ENCODE measurements at places on chromosomes 11 and 22. TPM values are rescaled to one million over a fixed set of nuclear protein-coding genes. Genes with fewer than 3 reads are reported as not detected.
A peak's percentile ranks its signal among the peaks of the same experiment; 100 is the strongest.

- H3K27ac ChIP-seq, result no peak overlapping the region
- H3K4me3 ChIP-seq, result no peak overlapping the region
- peaks cover 13% of the 10 kb centered on the region for H3K4me1 ChIP-seq
- H3K36me3 ChIP-seq, result no peaks in the 10 kb centered on the region
- DNase-seq, result no peak
- H3K27me3 ChIP-seq, result no peaks in the 10 kb centered on the region
Observed at GRCh38 chr22:26835929-26836528, 178.6 kb downstream of the MIAT start.

DNA sequence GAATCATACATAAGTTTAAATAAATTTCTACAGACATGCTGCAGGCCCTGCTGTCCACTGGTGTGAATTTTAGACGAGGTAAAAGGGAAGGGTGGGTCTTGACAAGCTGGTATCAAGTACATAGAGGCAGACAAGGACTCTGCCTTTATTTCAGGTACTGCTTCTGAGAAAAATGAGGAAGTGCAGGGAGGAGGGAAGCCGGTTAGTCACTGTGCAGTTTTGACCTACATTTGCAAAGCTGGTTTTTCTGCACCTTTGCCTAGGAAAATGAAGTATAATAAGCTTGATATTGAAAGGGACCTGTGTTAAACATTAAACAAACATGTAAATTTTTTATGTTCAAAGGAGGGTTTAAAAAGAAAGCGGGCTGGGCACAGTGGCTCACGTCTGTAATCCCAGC, 24.6 kb downstream of the TMEM45B start:
- H3K36me3 ChIP-seq, result no peaks in the 10 kb centered on the region
- no peak for DNase-seq

DNA sequence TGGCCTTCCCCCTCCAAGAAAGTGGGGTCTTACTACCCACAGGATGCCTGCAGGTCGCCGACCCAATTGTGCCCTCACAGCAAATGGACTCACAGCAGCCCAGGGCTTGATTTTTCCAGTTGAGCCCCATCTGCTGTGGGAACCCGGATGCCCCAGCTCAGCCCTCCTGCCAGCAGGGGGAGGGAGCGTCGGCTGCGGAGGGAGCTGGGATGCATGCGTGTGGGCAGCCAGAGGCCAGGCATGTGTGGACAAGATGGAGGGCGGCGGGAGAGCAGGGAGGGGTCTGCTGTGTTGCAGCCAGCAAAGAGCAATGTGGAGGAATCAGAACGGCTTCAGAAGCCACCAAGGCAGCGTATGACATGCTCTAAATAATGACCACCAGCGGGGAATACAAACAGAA, 41.0 kb upstream of the EIF3D start:
- peaks cover 12% of the 10 kb centered on the region for H3K27me3 ChIP-seq
- peaks cover 4% of the 10 kb centered on the region for H3K4me1 ChIP-seq
- H3K27ac ChIP-seq, result no peak overlapping the region

DNA sequence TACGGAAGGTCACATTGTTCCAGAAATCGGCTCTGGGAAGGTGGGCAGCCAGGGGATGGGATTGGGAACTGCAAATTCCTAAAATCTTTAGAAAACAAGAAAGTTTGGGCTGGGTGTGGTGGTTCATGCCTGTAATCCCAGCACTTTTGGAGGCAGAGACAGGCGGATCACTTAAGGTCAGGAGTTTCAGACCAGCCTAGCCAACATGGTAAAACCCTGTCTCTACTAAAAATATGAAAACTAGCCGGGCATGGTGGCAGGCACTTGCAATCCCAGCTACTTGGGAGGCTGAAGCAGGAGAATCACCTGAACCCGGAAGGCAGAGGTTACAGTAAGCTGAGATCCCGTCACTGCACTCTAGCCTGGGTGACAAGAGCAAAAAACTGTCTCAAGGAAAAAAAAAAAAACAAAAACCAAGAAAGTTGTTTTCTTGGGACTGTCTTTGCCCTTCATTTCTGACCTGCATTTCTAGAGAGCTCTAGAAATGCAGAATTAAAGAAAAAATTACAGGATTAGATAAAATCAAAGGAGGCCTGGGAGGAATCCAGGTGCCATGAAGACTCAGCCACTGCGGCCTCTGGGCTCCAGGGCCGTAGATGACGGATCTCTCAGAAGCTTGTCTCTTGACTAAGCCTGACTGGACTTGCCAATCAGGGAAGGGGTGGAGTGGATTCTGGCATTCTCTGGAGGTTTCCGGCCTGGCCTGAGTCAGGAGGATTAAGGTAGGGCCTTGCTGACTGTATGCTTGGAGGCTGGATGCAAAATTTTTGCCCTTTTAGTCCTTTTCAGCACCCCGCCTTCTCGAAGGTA, 5.3 kb upstream of the MALAT1 start:
- no peak overlapping the region for H3K27ac ChIP-seq
- no peaks in the 10 kb centered on the region for H3K36me3 ChIP-seq
- peak overlapping the region; percentile 47 for H3K4me3 ChIP-seq
- no peak for DNase-seq
- H3K27me3 ChIP-seq, result no peaks in the 10 kb centered on the region

The TMEM121B gene
- 0.48 TPM for total RNA-seq

GRCh38 chr11:214083-214482, 6.6 kb downstream of the RIC8A start:
- H3K36me3 ChIP-seq, result peaks cover 10% of the 10 kb centered on the region
- no peak for DNase-seq
- no peak overlapping the region for H3K4me3 ChIP-seq
- no peak overlapping the region for H3K27ac ChIP-seq

GRCh38 chr11:73387594-73388264, 11.5 kb downstream of the RELT start:
- H3K36me3 ChIP-seq, result no peaks in the 10 kb centered on the region
- peaks cover 69% of the 10 kb centered on the region for H3K4me1 ChIP-seq
- no peaks in the 10 kb centered on the region for H3K27me3 ChIP-seq
- H3K27ac ChIP-seq, result peak overlapping the region; percentile 70
- DNase-seq, result no peak

The IL17REL gene
- not detected for total RNA-seq

DNA sequence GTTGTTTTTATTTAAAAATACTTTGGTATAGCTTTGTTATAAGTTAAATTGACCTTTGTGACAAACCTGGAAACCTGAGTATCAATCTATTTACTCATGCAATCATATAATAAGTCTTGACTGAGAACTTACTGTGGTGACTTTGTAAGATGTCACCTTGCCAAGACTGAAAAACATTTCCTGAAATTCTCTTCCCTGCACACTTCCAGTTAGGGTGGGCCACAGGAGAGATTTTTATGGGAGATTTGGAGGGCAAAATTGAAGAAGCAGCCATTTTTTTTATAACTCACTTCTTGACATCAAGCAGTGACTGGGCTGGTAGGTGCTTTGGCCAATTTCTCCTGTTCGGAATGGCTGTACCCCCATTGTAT, 31.4 kb upstream of the GLYAT start:
- H3K4me1 ChIP-seq, result no peaks in the 10 kb centered on the region
- no peak overlapping the region for H3K27ac ChIP-seq
- H3K36me3 ChIP-seq, result no peaks in the 10 kb centered on the region
- H3K27me3 ChIP-seq, result peaks cover 3% of the 10 kb centered on the region
- H3K4me3 ChIP-seq, result no peak overlapping the region

- no peak overlapping the region for H3K4me3 ChIP-seq
- peaks cover 24% of the 10 kb centered on the region for H3K36me3 ChIP-seq
- H3K27ac ChIP-seq, result no peak overlapping the region
- no peaks in the 10 kb centered on the region for H3K27me3 ChIP-seq
Observed at GRCh38 chr22:20430101-20430719, 7.4 kb downstream of the SCARF2 start.

- no peaks in the 10 kb centered on the region for H3K36me3 ChIP-seq
- H3K4me1 ChIP-seq, result peaks cover 4% of the 10 kb centered on the region
- H3K4me3 ChIP-seq, result no peak within 1 kb of the TSS
- H3K27me3 ChIP-seq, result peaks cover 15% of the 10 kb centered on the region
- DNase-seq, result no peak
Observed at GRCh38 chr22:50085211-50085972, at the start of gene MLC1. TSS of gene MLC1 (minus strand) at chr22:50085426. CDS start at chr22:50084902, 524 bp downstream.

- H3K4me3 ChIP-seq, result no peak overlapping the region
- DNase-seq, result no peak
- H3K27ac ChIP-seq, result no peak overlapping the region
- peaks cover 10% of the 10 kb centered on the region for H3K4me1 ChIP-seq
- H3K36me3 ChIP-seq, result no peaks in the 10 kb centered on the region
- peaks cover 9% of the 10 kb centered on the region for H3K27me3 ChIP-seq
Observed at GRCh38 chr11:111153194-111153593, 92.3 kb upstream of the POU2AF2 start.

DNA sequence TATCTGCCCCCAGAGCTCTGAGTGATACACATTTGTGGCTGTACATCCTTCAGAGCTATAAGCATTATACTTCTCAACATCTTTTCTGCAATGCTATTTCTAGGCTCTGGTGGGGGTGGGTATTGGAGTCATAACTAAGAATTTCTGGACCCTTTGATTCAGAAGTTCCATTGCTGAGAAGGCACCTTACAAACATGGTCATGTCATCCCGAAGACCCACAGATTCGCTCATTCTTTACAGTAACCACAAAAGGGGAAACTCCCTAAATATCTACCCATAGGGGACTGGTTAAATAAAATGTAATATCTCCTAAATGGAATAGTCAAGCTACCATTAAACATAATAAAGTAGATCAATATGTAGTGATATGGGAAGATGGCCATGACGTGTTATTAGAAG, 98.8 kb downstream of the PRR5L start:
- DNase-seq, result no peak
- H3K27ac ChIP-seq, result peak overlapping the region; percentile 21
- H3K4me1 ChIP-seq, result peaks cover 35% of the 10 kb centered on the region

The MYBPC3 gene
- total RNA-seq, result not detected

- DNase-seq, result no peak
- no peak overlapping the region for H3K27ac ChIP-seq
- no peaks in the 10 kb centered on the region for H3K27me3 ChIP-seq
- H3K4me3 ChIP-seq, result no peak overlapping the region
- H3K4me1 ChIP-seq, result peaks cover 20% of the 10 kb centered on the region
Observed at GRCh38 chr11:130861283-130861682, 55.0 kb downstream of the SNX19 start.

The TRIM6 gene
- total RNA-seq, result 1.9 TPM

The DRD2 gene
- total RNA-seq, result not detected

The PTPRCAP gene
- 0.89 TPM for total RNA-seq

The ZNF195 gene
- 18.5 TPM for total RNA-seq

GRCh38 chr11:12854829-12855228, 154.3 kb upstream of the RASSF10 start:
- H3K4me3 ChIP-seq, result no peak overlapping the region
- peaks cover 21% of the 10 kb centered on the region for H3K4me1 ChIP-seq
- H3K36me3 ChIP-seq, result peaks cover 2% of the 10 kb centered on the region
- no peaks in the 10 kb centered on the region for H3K27me3 ChIP-seq

The DDIAS gene
- 2.5 TPM for total RNA-seq

DNA sequence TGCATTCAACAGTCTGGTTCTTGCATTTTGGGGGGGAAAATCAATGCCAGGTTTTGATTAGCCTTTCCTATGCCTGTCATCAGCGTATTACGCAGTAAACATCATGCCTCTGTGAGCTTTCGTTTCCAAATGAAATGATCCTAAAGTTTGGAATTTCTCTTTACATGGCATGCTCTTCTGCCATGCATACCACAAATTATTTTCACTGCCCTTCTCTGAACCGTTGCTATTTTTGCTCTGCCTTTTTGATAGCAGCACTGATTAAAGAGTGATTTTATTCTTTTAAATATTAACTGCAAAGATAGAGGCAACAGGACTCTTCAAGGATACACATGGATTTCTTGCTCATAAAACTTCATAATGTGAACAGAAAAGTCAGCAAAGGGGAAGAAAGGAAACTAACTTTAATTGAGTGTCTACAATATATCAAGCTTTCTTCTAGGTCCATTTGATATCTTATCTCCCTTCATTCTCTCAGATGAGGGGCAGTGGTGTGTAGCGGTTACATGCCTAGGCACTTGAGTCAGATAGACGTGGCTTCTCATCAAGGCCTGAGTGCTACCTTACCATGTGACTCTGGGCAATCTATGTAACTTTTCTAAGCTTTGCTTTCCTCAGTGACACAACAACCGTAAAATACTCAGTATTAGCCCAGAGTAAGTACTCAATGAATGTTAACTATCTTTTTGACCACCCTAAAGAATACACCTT, 25.0 kb upstream of the FZD4 start:
- peaks cover 7% of the 10 kb centered on the region for H3K4me1 ChIP-seq
- no peak overlapping the region for H3K27ac ChIP-seq
- H3K27me3 ChIP-seq, result no peaks in the 10 kb centered on the region
- H3K36me3 ChIP-seq, result no peaks in the 10 kb centered on the region
- no peak for DNase-seq

GRCh38 chr11:74417379-74417804, 19.2 kb upstream of the PGM2L1 start:
- peak overlapping the region; percentile 74 for H3K27ac ChIP-seq
- H3K4me1 ChIP-seq, result peaks cover 31% of the 10 kb centered on the region
- no peak overlapping the region for H3K4me3 ChIP-seq
- H3K36me3 ChIP-seq, result no peaks in the 10 kb centered on the region

GRCh38 chr11:81960443-81960842, 773.2 kb downstream of the FAM181B start:
- H3K36me3 ChIP-seq, result no peaks in the 10 kb centered on the region
- no peak for DNase-seq
- no peak overlapping the region for H3K4me3 ChIP-seq
- H3K4me1 ChIP-seq, result peaks cover 31% of the 10 kb centered on the region
- no peaks in the 10 kb centered on the region for H3K27me3 ChIP-seq

DNA sequence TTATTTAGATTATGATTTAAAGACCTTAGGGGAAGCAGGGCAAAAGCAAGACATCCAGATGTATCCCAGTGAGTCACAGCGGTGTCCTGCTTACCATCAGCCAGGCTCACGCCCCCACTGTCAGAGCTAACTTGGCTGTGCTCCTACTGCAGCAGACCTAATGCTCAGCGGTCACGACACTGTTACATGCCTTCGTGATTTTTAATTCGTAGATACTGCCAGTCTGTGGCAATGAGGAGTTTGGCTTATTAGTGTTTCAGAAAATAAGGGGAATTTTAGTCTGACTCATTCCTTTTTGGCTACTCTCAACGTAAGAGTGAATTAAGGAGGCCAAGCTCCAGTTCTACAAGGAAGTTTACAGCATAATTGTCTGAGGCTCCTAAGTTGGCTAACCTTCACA, 22.7 kb downstream of the EFCAB6 start:
- no peaks in the 10 kb centered on the region for H3K36me3 ChIP-seq
- H3K4me3 ChIP-seq, result no peak overlapping the region
- H3K4me1 ChIP-seq, result no peaks in the 10 kb centered on the region
- H3K27me3 ChIP-seq, result peaks cover 24% of the 10 kb centered on the region
- H3K27ac ChIP-seq, result no peak overlapping the region

The BEST1 gene
- 2.0 TPM for total RNA-seq

The FLRT1 gene
- 0.54 TPM for total RNA-seq

GRCh38 chr22:36218648-36219193, 17.1 kb upstream of the APOL4 start:
- peaks cover 72% of the 10 kb centered on the region for H3K27me3 ChIP-seq
- no peak for DNase-seq
- no peaks in the 10 kb centered on the region for H3K36me3 ChIP-seq
- H3K4me3 ChIP-seq, result no peak overlapping the region
- peaks cover 5% of the 10 kb centered on the region for H3K4me1 ChIP-seq

GRCh38 chr11:1043563-1044096, 7.1 kb upstream of the MUC6 start:
- no peaks in the 10 kb centered on the region for H3K4me1 ChIP-seq
- DNase-seq, result no peak
- H3K4me3 ChIP-seq, result no peak overlapping the region
- no peaks in the 10 kb centered on the region for H3K36me3 ChIP-seq
- H3K27me3 ChIP-seq, result peaks cover 32% of the 10 kb centered on the region
- no peak overlapping the region for H3K27ac ChIP-seq
